Smooth muscle cell of bladder (primary cell): ENCODE measurements at places on chromosomes 4 and X. TPM values are rescaled to one million over a fixed set of nuclear protein-coding genes. Genes with fewer than 3 reads are reported as not detected.

CXXC4 gene
- total RNA-seq, result under 0.01 and 0.09 TPM in 2 replicates

HPGD gene
- under 0.01 and 0.09 TPM in 2 replicates for total RNA-seq

DMP1 gene
- total RNA-seq, result not detected in 2 replicates

SULT1E1 gene
- total RNA-seq, result 0.09 and 0.14 TPM in 2 replicates

MAN2B2 gene
- total RNA-seq, result 13.7 and 20.2 TPM in 2 replicates

DMRTC1 gene
- total RNA-seq, result not detected in 2 replicates

VBP1 gene
- total RNA-seq, result 42.4 and 47.6 TPM in 2 replicates

SPANXA1 gene
- 0.28 TPM in 1 of 2 replicates, not detected in the other for total RNA-seq

MAGEA10 gene
- total RNA-seq, result not detected in 2 replicates

UCP1 gene
- total RNA-seq, result not detected in 2 replicates

CT55 gene
- total RNA-seq, result not detected in 2 replicates

NOA1 gene
- total RNA-seq, result 14.6 and 14.9 TPM in 2 replicates

HGFAC gene
- total RNA-seq, result not detected in 2 replicates

ARHGAP36 gene
- total RNA-seq, result not detected in 2 replicates
